Activated CD8-positive, alpha-beta memory T cell treated with anti-CD3 and anti-CD28 coated beads for 4 hours (primary cell): ENCODE measurements at places on chromosomes 1 and 21.
A peak's percentile ranks its signal among the peaks of the same experiment; 100 is the strongest.

DNA sequence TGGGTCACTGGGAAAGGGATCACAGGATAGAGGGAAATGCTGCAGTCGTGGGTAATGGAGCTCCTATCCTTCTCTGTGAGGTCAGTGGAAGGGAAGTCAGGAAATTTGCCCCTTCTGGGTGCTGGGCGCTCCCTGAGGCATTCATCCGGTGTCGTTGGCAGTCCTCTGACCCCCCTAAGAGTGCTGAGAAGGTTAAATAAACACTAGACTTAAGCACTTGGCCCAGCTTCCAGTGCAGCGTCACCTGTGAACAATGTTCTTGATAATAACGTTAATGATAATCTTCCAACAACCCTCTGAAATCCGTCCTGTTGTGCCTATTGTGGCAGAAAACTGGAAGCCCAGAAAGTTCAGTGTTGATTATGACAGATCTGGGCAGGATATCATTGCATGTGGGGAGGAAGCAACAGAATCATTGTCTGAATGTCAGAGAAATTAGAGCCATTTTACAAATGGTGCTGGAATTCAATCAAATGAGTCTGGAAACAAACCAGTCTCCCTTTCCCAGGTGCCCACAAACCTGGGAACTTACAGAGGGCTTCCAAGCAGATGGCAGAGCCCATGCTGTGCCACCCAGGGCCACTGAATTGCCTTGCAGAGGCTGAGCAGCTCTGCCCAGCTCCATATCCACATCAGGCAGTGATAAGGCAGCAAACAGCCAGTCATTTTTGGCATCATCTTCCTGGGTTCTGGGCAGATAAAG, 216.8 kb downstream of the KAZN start:
- DNase-seq: no peak

DNA sequence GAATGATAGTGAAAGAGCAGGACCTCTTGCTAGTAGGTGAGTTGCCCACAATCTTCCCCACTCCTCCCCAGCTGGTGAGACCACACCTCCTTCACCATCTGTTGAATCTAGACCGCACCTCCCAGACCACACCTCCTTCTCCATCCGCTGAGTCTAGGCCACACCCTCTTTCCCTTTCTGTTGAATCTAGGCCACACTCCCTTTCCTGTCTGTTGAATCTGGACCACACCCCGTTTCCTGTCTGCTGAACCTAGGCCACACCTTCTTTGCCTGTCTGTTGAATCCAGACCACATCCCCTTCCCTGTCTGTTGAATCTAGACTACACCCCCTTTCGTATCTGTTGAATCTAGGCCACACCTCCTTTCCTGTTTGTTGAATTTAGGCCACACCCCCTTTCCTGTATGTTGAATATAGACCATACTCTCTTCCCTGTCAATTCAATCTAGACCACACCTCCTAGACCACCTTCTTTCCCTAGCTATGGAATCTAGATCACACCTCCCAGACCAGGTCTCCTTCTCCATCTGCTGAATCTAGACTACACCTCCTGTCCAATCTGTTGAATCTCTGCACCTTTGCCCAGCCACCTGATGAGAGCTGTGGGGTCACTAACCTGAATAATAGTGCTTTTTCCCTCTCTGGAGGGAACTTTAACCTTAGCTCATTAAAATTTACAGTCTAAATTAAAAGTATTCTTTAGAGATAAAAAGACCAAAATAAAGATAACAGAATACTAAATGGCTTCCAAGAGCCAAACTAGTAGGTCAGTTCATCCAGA, 116.3 kb downstream of the DAB1 start:
- DNase-seq: peak; percentile 2

DNA sequence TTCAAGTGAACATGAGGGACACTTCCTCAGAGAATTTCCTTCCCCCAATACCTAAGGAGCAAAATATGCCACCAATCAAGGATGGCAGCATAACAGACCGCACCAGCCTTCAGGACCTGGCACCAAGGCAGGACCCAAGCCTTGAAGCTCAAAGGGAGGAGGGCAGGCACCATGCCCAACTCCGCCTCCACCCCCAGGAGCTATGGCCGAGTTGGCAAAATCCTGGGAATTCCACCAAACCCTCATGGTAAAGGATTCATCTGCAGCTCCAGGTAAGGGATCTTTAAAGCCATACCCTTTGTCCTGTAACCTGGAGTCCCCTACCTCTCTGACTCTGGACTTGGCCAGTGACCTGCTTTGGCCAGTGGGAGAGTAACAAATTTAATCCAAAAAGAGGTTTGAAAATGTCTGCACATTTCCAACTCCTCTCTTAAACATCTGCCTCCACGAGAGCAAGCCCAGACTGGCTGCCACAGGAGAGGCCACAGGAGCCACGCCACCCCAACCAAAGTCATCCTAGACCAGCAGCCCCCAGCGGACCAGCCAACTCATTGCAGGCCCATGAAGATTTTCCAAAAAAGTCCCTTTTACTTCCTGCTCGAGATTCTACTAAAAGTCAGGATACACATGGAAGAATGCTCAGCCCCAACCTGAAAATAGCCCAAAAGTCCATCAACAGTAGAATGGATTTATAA, 41.9 kb downstream of the NPHP4 start:
- no peak for DNase-seq

- no peak for DNase-seq
Measured at GRCh38 chr1:159921700-159922504, 3.4 kb downstream of the TAGLN2 start.

DNA sequence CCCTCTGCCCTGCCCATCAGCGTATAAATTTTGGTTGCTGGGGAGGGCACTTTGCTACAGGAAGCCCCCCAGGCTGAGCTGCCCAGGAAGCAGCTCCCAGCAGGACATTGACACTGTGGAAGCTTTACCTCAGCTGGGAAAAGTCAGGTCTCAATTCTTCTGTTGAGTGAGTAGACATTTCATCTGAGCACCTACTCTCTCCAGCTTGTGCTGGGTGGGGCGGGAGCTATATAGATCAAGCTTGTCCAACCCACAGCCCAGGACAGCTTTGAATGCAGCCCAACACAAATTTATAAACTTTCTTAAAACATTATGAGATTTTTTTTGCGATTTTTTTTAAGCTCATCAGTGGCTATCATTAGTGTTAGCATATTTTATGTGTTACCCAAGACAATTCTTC, 9.4 kb downstream of the NIPAL3 start:
- DNase-seq: no peak

GRCh38 chr1:231723146-231723545, 96.6 kb downstream of the DISC1 start:
- no peak for DNase-seq

GRCh38 chr1:234170622-234171021, 202.6 kb upstream of the COA6 start:
- DNase-seq: no peak

DNA sequence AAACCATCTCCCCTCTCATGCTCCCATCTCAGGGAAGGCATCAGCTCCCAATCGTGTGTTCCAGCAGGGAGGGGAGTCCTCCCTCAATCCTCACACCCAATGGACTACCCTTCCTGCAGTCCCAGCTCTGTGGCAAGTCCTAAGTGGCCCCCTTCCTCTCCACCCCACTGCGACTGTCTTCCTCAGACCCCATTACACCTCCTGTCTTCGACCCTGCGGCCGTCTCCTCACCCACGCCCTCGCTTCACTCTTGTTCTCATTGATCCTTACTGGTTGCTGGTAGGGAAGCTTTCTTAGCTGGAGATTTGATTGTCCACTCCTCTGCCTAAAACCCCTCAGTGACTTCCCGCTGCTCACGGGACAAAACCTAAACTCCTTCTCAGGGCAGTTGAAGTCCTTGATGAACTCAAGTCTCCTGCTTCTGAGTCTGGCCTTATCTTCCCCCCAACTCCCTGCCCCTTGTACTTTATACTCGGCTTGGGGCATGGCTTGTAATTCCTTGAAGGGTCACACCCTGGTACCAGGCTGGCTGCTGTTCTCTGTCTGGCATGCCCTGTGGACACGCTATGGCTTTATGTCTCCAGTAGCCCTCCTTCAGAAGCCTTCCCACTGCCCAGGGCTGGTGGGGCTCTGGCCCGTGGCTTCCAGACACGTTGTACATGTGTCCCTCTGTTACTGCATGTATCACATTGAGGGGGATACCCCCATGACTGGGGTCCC, 2.3 kb upstream of the EPS8L3 start:
- DNase-seq: no peak

- no peak for DNase-seq
Measured at GRCh38 chr21:39346671-39347331, 2.1 kb downstream of the HMGN1 start.

- DNase-seq: no peak
Measured at GRCh38 chr1:163186862-163187261, 15.9 kb downstream of the RGS5 start.

GRCh38 chr1:11790880-11791715, 14.7 kb downstream of the MTHFR start:
- DNase-seq: no peak
